ENCODE measurements at places on chromosomes 13 and 19.

DNA sequence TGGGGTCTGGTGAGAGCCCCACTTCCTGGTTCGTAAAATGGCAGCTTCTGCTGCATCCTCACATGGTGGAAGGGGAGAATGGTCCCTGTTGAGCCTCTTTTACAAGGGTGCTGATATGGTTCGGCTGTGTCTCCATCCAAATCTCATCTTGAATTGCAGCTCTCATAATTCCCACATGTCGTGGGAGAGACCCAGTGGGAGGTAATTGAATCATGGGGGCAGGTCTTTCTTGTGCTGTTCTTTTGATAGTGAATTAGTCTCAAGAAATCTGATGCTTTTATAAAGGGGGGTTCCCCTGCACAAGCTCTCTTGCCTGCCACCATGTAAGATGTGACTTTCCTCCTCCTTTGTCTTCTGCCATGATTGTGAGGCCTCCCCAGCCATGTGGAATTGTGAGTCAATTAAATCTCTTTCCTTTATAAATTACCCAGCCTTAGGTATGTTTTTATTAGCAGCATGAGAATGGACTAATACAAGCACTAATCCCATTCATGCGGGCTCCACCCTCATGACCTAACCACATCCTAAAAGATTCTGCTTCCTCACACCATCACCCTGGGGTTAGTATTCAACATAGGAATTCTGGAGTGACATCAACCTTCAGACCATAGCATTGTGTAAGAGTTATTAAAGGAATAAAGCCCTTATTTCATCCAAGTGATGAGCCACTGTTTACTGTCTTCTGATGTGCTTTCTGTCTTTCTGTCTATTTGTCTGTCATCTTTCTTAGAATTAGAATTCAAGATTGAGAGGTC lies 159.0 kb upstream of the IRS2 start:
- no peak for DNase-seq

DNA sequence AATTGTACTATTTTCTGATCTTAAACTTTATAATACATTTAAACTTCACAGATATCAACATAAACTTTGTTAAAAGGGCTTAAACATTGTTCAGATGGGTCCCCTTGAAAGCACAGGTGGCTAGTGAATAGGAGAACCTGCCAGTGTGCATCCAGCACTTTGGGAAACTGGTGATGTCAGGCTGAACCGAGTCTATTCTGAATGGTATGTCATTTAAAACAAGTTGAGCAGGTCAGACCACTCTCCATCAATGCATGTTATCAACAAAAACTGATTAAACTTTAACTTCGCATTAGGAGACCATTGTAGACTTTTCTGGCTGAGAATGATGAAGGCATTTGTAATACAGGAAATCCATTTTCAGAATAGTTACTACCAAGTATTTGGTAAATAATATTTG lies 50.1 kb upstream of the FREM2 start:
- DNase-seq, result no peak

GRCh38 chr13:45082964-45083363 lies 37.3 kb upstream of the GTF2F2 start:
- DNase-seq, result no peak

- DNase-seq, result no peak
Measured at GRCh38 chr13:67119481-67119894, 110.6 kb downstream of the PCDH9 start.

GRCh38 chr19:18605546-18606280 lies 886 bp downstream of the CRLF1 start:
- no peak for DNase-seq

DNA sequence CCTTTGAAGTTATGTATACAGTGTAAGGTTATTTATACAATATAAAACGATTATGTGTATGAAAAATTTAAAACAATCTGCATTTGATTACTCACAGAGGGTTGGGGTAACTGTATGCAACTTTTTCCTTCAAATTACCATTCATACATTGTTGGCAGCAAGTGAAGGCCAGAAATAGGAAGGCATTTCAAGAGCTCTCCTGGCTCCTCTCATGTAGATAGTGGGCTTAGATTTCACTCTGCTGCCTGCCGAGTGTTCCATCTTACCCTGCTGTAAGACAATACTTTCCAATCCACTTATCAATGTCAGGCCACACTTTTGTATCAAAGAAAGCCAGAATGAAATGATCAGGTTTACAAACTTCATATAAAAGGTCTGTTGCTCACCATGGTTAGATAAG lies 245.2 kb downstream of the DNAJC15 start:
- DNase-seq, result no peak

DNA sequence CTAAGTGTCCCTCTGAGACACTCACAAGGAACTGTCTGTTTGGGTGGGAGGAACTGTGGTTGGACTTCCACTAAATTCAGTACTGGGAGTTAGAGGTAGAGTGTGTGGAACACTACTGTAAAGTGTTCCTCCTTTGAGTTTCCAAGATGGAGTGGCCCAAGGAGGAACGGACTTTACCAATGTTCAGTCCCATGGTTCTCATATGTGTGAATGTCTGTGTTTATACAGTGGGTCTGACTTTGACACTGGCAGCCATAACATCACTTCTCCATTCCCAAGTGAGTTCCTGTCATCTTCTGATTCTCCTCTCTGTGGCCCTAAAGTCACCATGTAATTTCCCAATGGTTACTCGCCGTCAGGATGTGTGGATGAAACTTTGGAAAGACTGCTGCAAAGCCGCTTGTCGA lies 136.8 kb upstream of the SERP2 start:
- no peak for DNase-seq

GRCh38 chr19:4803736-4804695 lies 12.5 kb downstream of the FEM1A start:
- peak; percentile 58 for DNase-seq

- no peak for DNase-seq
Measured at GRCh38 chr13:110885966-110886869, 28.7 kb downstream of the ANKRD10 start.

DNA sequence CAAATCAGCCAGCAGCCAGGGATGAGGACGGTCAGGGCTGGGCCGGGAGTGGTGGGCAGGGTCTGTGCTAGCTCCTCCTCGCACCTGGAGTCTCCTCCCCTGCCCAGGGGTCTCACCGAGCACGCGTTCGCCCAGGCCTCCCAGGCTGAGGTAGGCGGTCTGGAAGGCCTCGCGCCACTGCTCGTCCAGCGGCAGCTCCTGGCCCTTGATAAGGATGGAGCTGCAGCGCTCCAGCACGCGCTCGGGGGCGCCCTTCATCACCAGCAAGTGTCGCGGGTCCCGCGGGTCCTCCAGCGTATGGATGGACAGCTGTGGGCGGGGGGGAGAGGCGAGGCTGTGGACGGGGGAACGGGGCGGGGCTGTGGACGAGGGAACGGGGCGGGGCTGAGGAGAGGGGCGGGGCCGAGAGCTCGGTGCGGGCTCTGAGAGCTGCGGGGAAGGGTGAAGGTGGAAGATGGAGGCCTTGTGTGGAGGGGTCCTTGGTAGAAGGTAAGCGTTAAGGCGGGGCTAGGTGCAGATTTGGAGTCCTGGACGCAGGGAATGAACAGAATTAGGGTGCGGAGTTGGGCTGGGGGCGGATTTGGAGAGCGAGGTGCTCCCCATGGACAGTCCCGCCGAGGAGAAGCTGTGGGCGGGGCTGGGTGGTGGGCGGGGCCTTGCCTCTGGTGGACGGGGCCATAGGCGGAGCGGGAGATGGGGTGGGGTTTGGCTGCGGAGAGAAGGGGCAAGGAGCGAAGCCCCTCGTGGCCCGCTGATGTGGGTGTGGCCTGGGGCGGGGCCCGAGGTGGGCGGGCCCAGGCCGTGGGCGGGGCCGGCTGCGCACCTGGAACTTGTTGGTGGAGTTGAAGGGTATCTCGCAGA lies 5.7 kb downstream of the ATP4A start:
- peak; percentile 63 for DNase-seq

GRCh38 chr19:1067341-1067957 lies 482 bp downstream of the ARHGAP45 start:
- no peak for DNase-seq

GRCh38 chr13:88005188-88005587 lies 334.0 kb downstream of the SLITRK5 start:
- DNase-seq, result no peak

- peak; percentile 33 for DNase-seq
Measured at GRCh38 chr19:46861691-46862502, 1.1 kb downstream of the ARHGAP35 start.

DNA sequence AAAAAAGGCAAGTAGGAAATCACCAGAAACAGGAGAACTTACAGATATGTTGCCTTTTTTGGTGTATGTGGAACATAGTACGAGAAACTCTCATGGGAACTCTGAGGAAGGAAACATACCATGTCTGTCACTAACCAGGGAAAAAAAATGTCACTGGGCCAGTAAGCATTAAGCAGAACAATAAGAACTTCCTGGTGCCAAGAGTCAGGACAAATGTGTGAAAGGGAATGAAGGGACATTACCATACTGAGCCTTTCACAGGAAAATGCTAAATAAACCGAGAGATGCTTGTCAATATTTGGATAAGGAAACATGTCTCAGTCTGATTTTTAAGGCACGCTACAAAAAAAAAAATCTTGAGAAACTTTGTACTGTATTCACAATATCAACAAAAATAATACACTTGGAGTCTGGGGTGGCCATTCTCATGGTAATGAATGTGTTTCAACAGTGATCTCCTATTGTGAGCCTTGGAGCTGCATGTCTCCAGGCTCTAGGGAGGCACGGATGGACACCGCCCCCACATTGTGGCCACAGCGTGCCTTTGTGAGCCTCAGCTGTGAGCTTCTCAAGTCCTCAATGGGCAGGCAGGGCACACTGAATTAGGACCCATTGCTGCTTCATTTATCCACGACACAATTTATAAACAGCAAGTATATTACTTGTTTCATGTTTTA lies 113.0 kb upstream of the ARGLU1 start:
- DNase-seq, result peak; percentile 54

DNA sequence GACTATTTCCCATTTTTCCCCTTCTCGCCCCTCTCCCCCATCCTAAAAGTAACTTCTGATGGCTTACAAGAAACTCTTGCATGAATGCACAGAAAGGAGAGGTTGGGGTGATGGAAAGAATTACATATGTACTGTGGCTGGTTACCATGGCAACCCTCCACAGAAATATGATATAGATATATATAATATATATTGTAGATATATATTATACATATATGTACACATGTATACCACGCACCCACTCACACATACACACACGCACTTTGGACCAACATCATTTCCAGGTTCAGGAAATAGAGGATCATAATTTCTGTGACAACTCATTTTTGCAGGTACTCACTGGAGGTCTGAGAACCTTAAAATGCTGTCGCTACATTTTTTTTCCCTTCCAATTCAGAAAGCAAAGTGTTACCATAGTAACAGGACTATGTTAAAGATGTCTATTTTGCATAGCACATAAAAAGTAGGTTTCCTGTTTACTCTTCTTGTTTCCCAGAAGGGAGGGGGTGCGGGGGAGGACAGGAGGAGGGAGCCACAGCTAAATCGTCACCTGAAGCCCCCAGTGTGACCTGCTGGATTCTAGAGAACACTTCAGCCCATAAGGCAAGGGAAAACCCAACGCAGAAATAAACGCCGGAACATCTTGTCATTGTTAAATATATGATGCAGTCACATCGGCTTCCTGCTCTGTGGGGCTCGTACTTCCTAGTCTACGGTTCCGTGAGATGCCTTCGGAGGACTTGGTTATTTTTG lies 44.7 kb downstream of the EFNB2 start:
- no peak for DNase-seq

- no peak for DNase-seq
Measured at GRCh38 chr19:8458380-8458779, 13.6 kb downstream of the HNRNPM start.

- no peak for DNase-seq
Measured at GRCh38 chr19:33868076-33868735, 71.5 kb downstream of the KCTD15 start.

GRCh38 chr19:54341295-54341694 lies 2.3 kb upstream of the LILRA4 start:
- DNase-seq, result no peak

DNA sequence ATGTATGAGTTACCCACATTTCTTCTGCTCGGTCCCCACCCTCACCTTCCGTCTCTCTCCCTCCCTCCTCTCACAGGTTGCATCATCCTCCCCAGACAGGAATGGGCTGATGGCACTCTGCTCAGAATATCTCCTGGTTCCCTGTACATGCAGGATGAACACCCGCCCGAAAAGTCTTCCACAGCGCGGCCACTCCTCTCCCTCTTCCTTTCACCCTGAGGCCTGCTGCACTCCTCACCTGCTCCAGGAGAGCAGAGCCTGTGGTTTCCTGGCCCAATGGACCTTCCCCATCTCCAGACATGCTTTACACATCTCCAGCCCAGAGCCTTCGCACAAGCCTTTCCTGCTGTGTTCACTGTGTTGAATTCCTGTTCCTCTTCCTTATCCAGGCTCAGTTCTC lies 40.9 kb downstream of the GSX1 start:
- DNase-seq, result no peak

- DNase-seq, result no peak
Measured at GRCh38 chr13:108897955-108898354, 268.5 kb downstream of the MYO16 start.
